ENCODE measurements at places on chromosomes 3 and 15.

DNA sequence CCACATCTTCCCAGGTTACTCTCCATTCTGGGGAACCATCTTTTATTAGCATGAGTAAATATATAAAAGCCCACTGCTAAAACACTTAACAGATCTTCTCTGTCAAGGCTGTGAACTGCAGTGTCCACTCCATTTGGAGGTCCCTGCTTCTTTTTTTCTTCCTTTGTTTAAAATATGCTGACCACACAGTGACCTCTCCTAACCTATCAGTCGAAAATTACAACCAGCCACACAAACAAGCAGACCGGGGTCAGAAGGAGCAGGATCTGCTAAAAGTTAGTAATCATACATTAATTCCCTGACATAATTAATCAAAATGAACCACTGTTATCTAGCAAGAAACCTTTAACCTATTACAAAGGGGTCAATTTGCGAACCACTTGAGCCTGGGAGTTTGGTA lies 427.9 kb upstream of the NR2F2 start:
- no peak for DNase-seq

GRCh38 chr15:69602921-69603320 lies 150.3 kb downstream of the RPLP1 start:
- no peak for DNase-seq

DNA sequence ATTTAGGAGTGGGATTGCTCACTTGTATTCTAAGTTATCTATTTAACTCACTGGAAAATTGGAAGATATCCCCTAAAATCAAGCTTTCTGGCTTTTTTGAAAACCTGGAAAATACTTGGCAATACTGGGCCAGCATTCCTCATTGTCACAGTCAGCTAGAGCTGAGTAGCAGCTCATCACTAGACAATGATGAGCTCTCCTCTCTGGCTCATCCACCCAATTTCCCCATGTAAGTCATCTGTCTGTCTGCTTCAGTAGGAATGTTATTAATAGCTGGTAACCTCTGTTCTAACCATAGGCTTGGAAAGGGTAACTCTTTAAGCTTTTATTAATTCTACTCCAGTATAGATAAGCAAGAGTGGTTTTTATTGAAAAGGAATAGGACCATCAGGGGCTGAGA lies 39.7 kb upstream of the PIK3R4 start:
- DNase-seq: no peak

GRCh38 chr3:195895861-195896360 lies 12.4 kb downstream of the TNK2 start:
- DNase-seq: no peak

DNA sequence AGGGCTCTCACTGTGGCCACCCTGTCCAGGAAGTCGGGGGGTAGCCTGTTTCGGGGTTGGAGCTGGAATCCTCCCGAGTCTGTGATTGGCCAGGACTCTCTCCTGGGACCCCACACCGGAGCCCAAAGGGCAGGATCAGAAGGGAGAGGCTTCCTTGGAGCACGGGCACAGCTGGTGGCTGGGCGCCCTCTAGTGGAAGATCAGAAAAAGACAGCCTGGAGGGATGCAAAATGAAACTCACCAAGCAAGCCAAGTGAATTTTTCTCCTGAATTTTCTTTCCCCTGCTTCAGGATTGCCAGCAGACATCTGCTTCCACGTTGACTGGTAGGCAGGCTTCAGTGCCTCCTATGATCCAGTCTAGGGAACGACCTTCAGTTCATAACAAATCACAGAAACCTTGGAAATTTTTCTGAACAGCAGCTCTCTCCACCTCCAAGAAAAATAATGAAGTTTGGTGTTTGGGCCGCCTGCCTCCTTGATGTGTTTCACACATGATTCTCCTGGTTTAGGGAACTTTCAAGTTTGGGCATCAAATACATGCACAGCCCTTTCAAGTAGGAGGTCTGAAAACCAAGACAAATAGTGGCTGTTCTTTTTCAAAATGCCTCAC lies 224.6 kb downstream of the VPS13C start:
- DNase-seq: no peak

DNA sequence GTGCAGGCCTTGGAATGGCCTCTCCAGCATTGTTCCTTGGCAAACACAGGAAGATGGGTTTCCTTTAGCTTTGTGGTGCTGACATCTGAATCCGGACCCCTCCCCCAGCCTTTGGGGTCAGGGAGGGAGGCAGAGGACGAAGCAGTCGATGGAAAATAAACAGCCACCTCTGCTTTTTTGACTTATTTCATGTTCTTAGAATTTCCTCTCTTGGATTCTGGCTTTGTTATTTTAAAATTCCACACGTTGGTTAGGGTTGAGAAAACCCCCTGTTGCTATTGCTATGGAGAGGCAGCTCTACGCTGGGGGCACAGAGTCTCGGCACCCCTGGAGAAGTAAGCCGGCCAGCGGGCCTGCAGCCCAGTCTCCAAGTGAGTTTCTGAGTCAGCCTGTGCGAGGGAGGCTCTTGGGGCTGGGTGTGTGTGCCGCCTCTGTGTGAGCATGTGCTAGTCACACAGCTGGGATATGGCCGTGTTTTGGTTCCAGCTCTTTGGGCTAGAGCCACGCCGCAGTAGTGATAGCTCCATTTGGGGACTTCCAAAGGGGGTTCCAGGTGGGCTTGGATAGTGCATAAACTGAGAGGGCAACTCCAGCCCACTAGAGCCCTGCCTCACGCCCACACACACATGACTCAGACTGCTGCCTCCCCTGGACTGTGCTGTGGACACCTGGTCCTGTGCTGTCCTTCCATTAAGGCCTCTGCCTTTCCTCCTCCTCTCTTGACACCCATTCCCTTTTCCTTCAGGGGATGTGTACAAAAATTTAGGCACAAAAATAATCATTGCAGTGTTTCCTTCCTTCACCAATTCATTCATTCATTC lies 58.8 kb downstream of the AMOTL2 start:
- DNase-seq: no peak

GRCh38 chr15:67700023-67700422 lies 125.3 kb upstream of the SKOR1 start:
- DNase-seq: no peak

- DNase-seq: peak; percentile 94
These were observed 5.6 kb downstream of the HES1 start for GRCh38 chr3:194141415-194142155.

- DNase-seq: no peak
These were observed 5.1 kb downstream of the ABHD5 start for GRCh38 chr3:43695863-43696262.

DNA sequence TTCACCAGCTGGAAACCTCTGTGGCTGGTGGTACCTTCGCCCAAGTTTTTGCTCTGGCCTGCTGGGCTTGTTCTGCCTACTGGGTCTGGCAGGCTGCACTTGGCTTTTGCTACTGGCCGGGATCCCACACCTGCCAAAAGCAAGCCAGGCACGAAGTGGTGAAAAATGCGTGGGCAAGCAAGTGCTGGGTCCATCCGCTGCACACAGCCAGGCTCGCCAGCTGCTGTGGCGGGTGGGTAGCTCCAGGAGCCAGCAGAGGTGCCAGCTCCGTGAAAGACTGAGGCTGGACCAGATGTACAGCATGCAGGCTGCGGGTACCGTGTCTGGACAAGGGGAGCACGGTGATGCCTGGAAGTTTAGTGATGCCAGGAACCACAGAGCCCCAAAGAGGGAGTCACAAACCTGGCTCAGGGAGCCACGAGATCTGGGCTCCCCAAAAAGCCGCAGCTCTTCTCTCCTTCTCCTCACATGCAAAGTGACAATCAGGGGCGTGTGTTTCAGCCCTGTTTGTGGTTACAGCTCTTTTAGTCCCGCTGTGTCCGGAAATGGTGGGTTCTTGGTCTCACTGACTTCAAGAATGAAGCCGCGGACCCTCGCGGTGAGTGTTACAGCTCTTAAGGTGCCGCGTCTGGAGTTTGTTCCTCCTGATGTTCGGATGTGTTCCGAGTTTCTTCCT lies 1455.6 kb upstream of the GBE1 start:
- DNase-seq: peak; percentile 63

GRCh38 chr15:90126596-90127435 lies 24.5 kb upstream of the IDH2 start:
- DNase-seq: no peak

- DNase-seq: no peak
These were observed 110.5 kb downstream of the PGPEP1L start for GRCh38 chr15:98896802-98897732.

- DNase-seq: no peak
These were observed 20.4 kb downstream of the CORO2B start for GRCh38 chr15:68599153-68599545.

GRCh38 chr3:66439666-66440344 lies 61.0 kb downstream of the LRIG1 start:
- no peak for DNase-seq

Data from cardiac septum (tissue), 1 donor.